WTC11 (cell line): ENCODE measurements at places on chromosomes 1 and 21. TPM values are rescaled to one million over a fixed set of nuclear protein-coding genes. Genes with fewer than 3 reads are reported as not detected.

Gene FAM163A
- total RNA-seq, result 0.07 to 0.09 TPM (median 0.07 TPM) in 3 replicates

Gene SMCP
- total RNA-seq, result not detected in 3 replicates

Gene PTPRU
- total RNA-seq, result 60.8 to 75.4 TPM (median 68.2 TPM) in 3 replicates

Gene CELA2B
- 0.55 TPM in 1 of 3 replicates, not detected in the others for total RNA-seq

Gene OR2L5
- not detected in 3 replicates for total RNA-seq

Gene RNU1-2
- 1,028 to 1,267 TPM (median 1,197 TPM) in 3 replicates for total RNA-seq

Gene PALMD
- total RNA-seq, result 0.07 to 0.09 TPM in 2 of 3 replicates, not detected in the other

Gene DCDC2B
- not detected in 3 replicates for total RNA-seq

Gene SYT6
- 54.2 to 58.2 TPM (median 55.9 TPM) in 3 replicates for total RNA-seq

Gene OR2T4
- not detected in 3 replicates for total RNA-seq

Gene IRF6
- total RNA-seq, result 16.6 to 17.9 TPM (median 17.2 TPM) in 3 replicates

Gene RPTN
- total RNA-seq, result not detected in 3 replicates
